ENCODE measurements at places on chromosomes 6 and 20. TPM values are rescaled to one million over a fixed set of nuclear protein-coding genes. Genes with fewer than 3 reads are reported as not detected.

LKAAEAR1 gene
- total RNA-seq = not detected

SIGLEC1 gene
- total RNA-seq = 0.03 TPM

PRPH2 gene
- not detected for total RNA-seq

TCF15 gene
- not detected for total RNA-seq

PRR18 gene
- not detected for total RNA-seq

- no peaks in the 10 kb centered on the region for H3K27me3 ChIP-seq
- no peak overlapping the region for H3K27ac ChIP-seq
- no peak overlapping the region for H3K4me3 ChIP-seq
- H3K4me1 ChIP-seq = no peaks in the 10 kb centered on the region
- no peaks in the 10 kb centered on the region for H3K36me3 ChIP-seq
- no peak for DNase-seq
Measured at GRCh38 chr6:113442040-113442439, 415.1 kb upstream of the MARCKS start.

DNA sequence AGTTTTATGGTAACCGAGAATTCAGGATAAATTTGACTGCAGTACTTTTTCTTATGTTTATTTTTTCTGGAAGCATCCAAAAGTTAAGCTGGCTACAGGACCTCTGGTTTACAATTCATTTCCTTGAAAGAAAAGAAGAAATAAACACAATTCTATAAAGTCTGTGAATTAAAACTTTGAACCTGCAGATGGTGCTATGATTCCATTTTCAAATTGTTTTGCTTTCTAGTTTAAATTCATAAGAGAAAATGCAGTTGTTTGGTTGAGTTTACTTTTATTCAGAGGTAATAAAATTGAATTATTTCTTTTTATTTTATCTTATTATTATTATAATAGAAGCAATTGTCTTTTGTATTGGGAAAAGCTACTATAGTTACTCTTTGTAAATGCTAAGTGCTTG, 1.8 kb upstream of the VIP start:
- H3K4me3 ChIP-seq = no peak overlapping the region
- H3K27ac ChIP-seq = no peak overlapping the region
- H3K4me1 ChIP-seq = no peaks in the 10 kb centered on the region
- H3K36me3 ChIP-seq = no peaks in the 10 kb centered on the region

- peaks cover 3% of the 10 kb centered on the region for H3K4me1 ChIP-seq
- peaks cover 19% of the 10 kb centered on the region for H3K36me3 ChIP-seq
- no peak for DNase-seq
- H3K4me3 ChIP-seq = no peak overlapping the region
- no peak overlapping the region for H3K27ac ChIP-seq
Measured at GRCh38 chr20:4776079-4776630, 54.4 kb downstream of the PRND start.

GRCh38 chr6:92888316-92888715, 531.0 kb downstream of the EPHA7 start:
- H3K36me3 ChIP-seq = no peaks in the 10 kb centered on the region
- H3K4me3 ChIP-seq = no peak overlapping the region
- no peak overlapping the region for H3K27ac ChIP-seq
- no peaks in the 10 kb centered on the region for H3K4me1 ChIP-seq
- DNase-seq = no peak

DNA sequence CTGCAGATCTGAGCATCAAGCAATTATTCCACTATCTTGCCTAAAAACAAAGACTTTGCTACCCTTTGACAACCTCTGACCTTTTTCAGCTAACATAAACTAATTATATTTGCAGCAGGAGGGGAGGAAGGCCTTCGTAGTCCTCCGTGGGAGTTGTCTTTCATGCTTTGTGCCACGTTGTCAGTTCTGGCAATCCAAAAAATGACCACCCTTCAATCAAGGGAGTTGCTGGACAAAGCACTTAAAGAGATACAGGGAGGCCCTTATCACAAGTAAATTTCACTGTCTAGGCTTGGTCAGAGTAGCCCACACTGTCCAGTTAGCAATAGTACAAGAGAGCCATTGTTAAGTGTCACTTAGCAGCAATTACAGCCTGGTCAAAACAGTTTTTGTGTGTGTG, 578.9 kb downstream of the HAO1 start:
- no peak overlapping the region for H3K4me3 ChIP-seq
- no peaks in the 10 kb centered on the region for H3K4me1 ChIP-seq
- H3K27me3 ChIP-seq = no peaks in the 10 kb centered on the region

DNA sequence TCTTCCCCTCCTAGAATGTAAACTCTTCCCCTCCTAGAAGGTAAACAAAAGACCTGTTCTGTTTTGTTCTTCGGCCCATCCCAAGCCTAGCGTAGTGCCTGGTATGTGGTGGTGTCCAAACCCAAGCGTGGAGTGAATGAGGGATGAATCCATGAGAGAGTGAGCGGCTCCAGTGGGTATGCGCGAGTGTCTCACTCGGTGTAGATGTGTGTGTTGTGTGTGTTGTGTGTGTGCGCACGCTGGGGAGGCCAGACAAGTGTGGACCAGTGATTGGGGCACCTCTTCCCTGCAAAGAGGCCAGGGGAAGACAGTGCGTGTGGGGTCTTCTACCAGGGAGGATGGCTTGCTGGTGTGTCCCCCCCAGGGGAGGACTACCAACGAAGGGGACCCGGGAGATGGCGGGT, 392 bp upstream of the SLC2A10 start:
- no peak for DNase-seq
- peaks cover 2% of the 10 kb centered on the region for H3K4me1 ChIP-seq
- H3K4me3 ChIP-seq = no peak overlapping the region
- H3K36me3 ChIP-seq = no peaks in the 10 kb centered on the region

GRCh38 chr6:49097116-49097515, 365.9 kb downstream of the MMUT start:
- no peaks in the 10 kb centered on the region for H3K4me1 ChIP-seq
- no peaks in the 10 kb centered on the region for H3K36me3 ChIP-seq
- no peak overlapping the region for H3K27ac ChIP-seq

DNA sequence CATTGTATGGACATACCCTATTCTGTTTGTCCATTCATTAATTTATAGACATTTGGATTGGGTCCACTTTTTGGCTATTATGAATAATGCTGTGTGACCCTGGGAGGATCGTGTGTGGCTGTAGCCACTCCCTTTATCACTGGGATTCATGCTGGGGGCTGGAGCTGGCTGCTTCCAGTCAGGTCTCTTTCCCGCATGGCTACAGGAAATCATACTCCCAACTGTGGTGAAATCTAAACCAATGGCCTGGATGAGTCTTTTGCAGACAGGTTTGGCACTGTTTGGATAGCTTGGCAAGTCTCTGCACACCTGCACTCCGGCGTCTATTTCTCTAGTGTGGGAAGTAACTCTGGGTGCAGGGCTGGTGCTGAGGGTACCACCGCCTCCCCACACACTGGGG, 80.4 kb downstream of the RIN2 start:
- DNase-seq = no peak
- H3K27ac ChIP-seq = no peak overlapping the region
- H3K4me3 ChIP-seq = no peak overlapping the region

Data from activated CD4-positive, alpha-beta memory T cell treated with anti-CD3 and anti-CD28 coated beads, Interleukin-2, amount 10 ng/mL, durations not matched to agents 7 days and 5 days (primary cell).